ENCODE measurements at places on chromosomes 6 and 20.

GRCh38 chr20:35327074-35327976 is 35.1 kb upstream of the FAM83C start:
- no peak overlapping the region for H3K4me3 ChIP-seq
- DNase-seq: no peak
- H3K36me3 ChIP-seq: no peaks in the 10 kb centered on the region
- no peaks in the 10 kb centered on the region for H3K4me1 ChIP-seq
- H3K27ac ChIP-seq: no peak overlapping the region

DNA sequence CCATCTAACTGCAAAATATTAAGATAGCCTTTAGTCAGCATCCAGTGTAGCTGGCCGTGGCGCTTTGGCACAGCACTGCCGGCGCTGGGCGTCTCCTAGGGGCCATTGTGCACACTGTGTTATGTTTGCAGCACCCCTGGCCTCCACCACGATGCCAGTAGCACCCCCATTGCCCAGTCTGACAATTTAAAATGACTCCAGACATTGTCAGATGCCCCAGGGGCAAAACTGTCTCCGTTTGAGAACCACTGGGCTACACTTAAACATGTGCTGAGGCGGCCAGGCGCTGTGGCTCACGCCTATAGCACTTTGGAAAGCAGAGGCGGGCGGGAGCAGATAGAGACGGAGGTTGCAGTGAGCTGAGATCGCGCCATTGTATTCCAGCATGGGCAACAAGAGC is 6.0 kb upstream of the MTG2 start:
- no peaks in the 10 kb centered on the region for H3K36me3 ChIP-seq
- H3K4me3 ChIP-seq: no peak overlapping the region
- no peaks in the 10 kb centered on the region for H3K27me3 ChIP-seq
- no peak overlapping the region for H3K27ac ChIP-seq
- no peaks in the 10 kb centered on the region for H3K4me1 ChIP-seq

- DNase-seq: no peak
- H3K36me3 ChIP-seq: peaks cover 25% of the 10 kb centered on the region
- no peaks in the 10 kb centered on the region for H3K27me3 ChIP-seq
- H3K4me3 ChIP-seq: no peak overlapping the region
- H3K27ac ChIP-seq: no peak overlapping the region
- H3K4me1 ChIP-seq: no peaks in the 10 kb centered on the region
Measured at GRCh38 chr20:57412347-57413029, 21.3 kb downstream of the RBM38 start.

DNA sequence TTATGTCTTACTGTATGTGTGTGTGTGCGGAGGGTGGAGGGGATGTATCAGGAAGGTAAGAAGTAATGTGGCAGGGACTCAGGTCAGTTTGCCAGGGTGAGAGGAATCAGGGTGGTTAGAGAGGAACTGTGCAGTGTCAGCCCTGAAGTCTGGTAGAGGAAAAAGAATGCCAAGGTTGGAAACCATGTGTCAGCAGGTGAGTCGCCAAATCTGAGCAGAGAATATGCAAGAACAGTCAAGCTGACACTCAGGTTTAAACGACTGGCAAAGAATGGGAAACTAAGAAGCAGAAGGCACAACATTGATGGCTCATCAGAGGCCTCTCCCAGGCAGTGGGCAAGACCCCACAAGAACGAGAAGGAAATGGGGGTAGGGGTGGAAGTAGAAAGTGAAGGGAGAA is 107.5 kb upstream of the TBX18 start:
- no peaks in the 10 kb centered on the region for H3K4me1 ChIP-seq
- no peak for DNase-seq
- no peaks in the 10 kb centered on the region for H3K27me3 ChIP-seq
- H3K27ac ChIP-seq: no peak overlapping the region

DNA sequence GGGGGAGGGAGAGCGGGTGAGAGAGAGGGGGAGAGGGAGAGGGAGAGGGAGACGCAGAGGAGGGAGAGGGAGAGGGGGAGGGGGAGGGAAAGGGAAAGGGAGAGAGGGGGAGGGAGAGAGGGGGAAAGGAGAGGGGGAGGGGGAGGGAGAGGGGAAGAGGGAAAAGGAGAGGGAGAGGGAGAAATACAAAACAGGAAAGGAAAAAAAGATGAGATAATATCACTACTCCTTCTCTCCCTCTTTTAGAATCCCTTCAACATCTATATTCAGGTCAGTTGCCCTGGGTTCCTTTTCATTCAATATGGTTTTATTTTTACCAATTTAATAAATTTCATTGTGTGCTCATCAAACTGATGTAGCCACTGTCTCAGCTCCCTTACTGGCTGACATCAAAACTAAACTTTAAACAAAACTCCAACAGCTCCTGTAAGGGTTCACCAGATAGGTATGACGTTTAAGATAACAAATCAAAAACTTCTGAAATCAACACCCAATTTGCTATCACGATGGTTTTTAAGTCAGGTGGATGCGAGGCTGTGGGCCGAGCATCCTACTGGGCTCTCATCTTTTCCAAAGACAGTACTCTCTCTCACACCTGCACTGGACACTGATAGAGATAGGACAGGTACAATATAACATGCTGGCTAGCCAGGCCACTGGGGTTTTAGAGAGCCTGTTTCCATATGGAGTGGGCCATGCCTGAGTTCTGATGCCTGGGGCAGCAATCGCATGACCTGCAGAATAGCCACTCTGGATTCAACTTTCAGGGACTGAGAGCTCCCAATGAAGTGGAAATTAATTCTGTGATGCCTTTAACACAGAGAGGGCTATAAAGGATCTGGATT is 99.5 kb downstream of the FYN start:
- peaks cover 34% of the 10 kb centered on the region for H3K4me1 ChIP-seq
- peak overlapping the region; percentile 40 for H3K27ac ChIP-seq
- no peak overlapping the region for H3K4me3 ChIP-seq
- DNase-seq: no peak

- H3K36me3 ChIP-seq: no peaks in the 10 kb centered on the region
- H3K27ac ChIP-seq: no peak overlapping the region
- H3K4me3 ChIP-seq: no peak overlapping the region
- no peak for DNase-seq
- no peaks in the 10 kb centered on the region for H3K27me3 ChIP-seq
- H3K4me1 ChIP-seq: peaks cover 24% of the 10 kb centered on the region
Measured at GRCh38 chr20:41615676-41616075, 2.5 kb downstream of the CHD6 start.

DNA sequence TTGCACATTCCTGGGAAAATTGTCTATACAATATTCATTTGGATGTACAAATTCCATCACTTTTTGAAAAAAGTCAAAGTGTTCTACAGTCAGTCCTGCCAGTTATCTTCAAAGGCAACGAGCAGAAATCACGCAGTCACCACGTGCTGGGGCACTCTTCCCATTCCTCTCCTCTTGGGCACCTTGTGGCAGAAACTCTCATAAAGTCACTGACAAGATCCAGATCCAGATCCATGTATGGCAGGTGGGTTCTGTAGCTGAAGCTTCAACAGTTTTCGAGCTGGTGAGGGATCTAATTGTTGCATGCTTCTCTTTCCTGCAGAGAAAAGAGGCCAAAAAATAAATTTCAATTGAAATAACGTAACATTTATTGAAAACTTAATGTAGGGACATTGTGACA is 6.7 kb upstream of the NDRG3 start:
- H3K27ac ChIP-seq: no peak overlapping the region
- no peak for DNase-seq
- H3K36me3 ChIP-seq: no peaks in the 10 kb centered on the region
- H3K4me1 ChIP-seq: no peaks in the 10 kb centered on the region

- H3K4me3 ChIP-seq: peak overlapping the region; percentile 57
- DNase-seq: peak; percentile 45
- H3K4me1 ChIP-seq: peaks cover 51% of the 10 kb centered on the region
- peak overlapping the region; percentile 89 for H3K27ac ChIP-seq
- no peaks in the 10 kb centered on the region for H3K36me3 ChIP-seq
- H3K27me3 ChIP-seq: no peaks in the 10 kb centered on the region
Measured at GRCh38 chr6:33426590-33427511, 7.0 kb downstream of the SYNGAP1 start.

- H3K4me1 ChIP-seq: no peaks in the 10 kb centered on the region
- H3K27ac ChIP-seq: no peak overlapping the region
Measured at GRCh38 chr6:135170238-135170637, 10.9 kb upstream of the MYB start.

DNA sequence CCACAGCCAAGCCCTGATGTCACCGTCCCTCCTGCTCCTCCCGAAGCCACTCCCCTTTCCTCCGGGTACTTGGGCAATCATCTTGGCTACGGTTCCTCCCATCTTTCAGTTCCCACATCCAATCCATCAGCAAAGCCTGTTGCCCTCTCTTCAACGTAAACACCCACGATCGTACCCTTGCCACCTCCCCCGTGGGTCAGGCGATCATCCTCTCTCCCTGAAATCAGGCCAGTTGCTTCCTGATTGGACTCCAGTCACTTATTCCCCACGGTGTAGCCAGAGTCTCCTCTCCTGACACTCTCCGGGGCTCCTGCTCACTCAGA is 44.5 kb downstream of the SULF2 start:
- no peaks in the 10 kb centered on the region for H3K36me3 ChIP-seq
- no peaks in the 10 kb centered on the region for H3K27me3 ChIP-seq
- H3K27ac ChIP-seq: no peak overlapping the region
- H3K4me1 ChIP-seq: no peaks in the 10 kb centered on the region
- no peak for DNase-seq

GRCh38 chr6:159761129-159761872 is 544 bp upstream of the ACAT2 start:
- peaks cover 6% of the 10 kb centered on the region for H3K4me1 ChIP-seq
- no peak for DNase-seq
- peak overlapping the region; percentile 69 for H3K4me3 ChIP-seq
- peak overlapping the region; percentile 88 for H3K27ac ChIP-seq

DNA sequence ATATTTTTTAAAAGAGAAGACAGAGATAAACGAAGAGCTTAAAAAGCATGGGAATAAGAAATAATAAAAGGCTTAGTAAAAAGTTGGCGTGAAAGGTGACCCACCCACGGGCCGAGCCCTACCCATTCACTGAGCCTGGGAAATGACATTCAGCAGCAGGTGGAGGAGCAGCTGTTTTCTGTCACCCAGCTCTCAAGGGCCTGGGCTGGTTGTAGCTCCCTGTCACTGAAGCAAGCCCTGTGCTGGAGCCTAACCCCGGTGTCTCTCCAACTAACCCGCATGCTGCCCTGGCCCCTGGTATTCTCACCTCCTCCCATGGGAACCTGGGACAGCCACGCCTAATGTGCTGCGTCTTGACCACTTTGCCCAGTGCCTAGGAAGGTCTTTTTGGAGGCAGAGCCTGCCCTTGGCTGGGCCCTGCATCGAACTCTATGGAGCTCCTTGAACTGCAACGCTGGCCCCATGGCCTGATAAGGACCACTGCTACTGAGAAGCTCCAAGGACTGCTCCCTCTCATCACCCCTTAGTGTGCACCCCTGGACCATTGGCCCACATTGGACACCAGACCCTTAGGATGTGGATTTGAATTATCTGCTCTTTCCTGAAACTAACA is 68.8 kb upstream of the IYD start:
- H3K4me1 ChIP-seq: no peaks in the 10 kb centered on the region
- H3K27ac ChIP-seq: no peak overlapping the region
- no peaks in the 10 kb centered on the region for H3K27me3 ChIP-seq
- no peaks in the 10 kb centered on the region for H3K36me3 ChIP-seq
- H3K4me3 ChIP-seq: no peak overlapping the region

DNA sequence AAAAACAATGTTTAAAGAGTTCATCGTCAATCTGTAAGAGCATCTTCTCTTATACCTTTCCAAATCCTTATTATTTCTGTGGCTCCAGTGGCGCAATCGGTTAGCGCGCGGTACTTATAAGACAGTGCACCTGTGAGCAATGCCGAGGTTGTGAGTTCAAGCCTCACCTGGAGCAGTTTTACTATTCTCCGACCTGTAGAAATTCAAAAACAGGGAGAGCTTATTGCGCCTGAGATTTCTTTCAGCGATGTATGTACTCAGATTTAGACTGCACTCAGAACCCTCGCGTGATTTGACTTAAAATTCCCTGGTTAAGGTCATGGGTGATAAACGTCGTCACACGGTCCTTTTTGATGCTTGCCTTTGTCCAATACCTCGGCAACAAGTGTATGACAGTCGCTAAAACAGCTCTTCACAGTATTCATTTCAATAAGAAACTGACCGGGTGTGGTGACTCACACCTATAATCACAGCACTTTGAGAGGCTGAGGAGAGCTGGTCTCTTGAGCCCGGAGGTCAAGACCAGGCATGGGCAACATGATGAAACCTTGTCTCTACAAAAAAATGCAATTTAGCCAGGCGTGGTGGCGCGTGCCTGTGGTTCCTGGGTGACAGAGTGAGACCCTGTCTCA is 11.9 kb downstream of the GPX5 start:
- no peak overlapping the region for H3K27ac ChIP-seq
- no peaks in the 10 kb centered on the region for H3K36me3 ChIP-seq
- peaks cover 2% of the 10 kb centered on the region for H3K4me1 ChIP-seq

- DNase-seq: no peak
- H3K36me3 ChIP-seq: no peaks in the 10 kb centered on the region
- no peak overlapping the region for H3K27ac ChIP-seq
- H3K27me3 ChIP-seq: peaks cover 71% of the 10 kb centered on the region
- H3K4me3 ChIP-seq: no peak overlapping the region
Measured at GRCh38 chr6:1612974-1613306, 3.2 kb downstream of the FOXC1 start.

GRCh38 chr6:105077596-105078385 is 102.0 kb downstream of the POPDC3 start:
- peaks cover 3% of the 10 kb centered on the region for H3K27me3 ChIP-seq
- no peak overlapping the region for H3K4me3 ChIP-seq
- no peak for DNase-seq
- no peak overlapping the region for H3K27ac ChIP-seq
- H3K36me3 ChIP-seq: no peaks in the 10 kb centered on the region

DNA sequence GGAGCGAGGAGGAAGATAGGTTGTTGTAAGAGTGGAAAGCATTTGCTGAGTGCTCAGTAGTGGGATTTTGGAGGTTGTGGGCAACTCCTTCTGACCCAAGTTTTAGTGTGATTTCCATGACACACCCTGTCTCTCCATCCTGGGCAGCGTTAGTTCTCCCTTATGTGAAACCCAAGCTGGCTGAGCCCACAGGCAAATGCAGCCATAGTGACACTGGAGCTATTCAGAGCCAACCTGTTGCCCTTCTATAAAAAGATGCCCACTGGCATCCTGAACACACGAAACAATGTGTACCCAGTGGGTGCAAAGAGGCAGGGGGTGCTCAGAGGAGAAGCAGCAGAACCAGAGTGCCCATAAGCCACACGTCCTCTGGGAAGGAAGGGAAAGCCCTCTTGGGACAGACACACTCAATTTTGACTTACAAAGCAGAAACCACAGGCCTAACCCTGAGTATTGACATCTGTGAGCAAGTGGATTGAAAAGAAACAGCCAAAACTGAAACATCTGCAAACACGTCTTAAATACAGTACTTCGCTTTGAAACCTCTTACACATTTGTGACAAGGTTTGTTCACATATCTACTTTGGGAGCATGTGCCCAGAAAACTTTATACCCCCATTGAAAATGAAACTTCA is 54.6 kb downstream of the BPIFB1 start:
- H3K36me3 ChIP-seq: no peaks in the 10 kb centered on the region
- no peak overlapping the region for H3K27ac ChIP-seq

Measured in effector memory CD4-positive, alpha-beta T cell (primary cell).